ENCODE measurements at places on chromosomes 12 and 14.

DNA sequence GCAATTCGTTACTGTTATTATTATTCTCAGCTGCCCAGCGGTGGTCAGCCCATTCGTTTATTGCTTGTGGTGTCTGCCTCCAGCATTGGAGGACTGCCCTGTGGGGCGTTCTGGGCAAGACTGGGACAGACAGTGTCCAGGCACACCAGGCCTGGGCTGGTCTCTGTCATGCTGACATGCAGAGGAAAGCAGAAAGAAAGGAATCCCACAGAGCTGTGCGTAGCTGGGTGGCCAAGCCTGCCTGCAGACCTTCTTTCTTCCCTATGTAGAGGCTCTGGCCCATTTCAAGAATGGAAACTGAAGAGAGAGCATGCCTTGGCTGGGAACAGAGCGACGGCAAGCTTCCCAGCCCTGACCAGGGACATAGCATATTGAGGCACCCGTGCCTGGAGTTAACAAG, 525.3 kb upstream of the TBX3 start:
- DNase-seq = no peak

GRCh38 chr12:95335948-95336347, 118.3 kb downstream of the VEZT start:
- DNase-seq = no peak

GRCh38 chr14:104145826-104146601, 7.6 kb downstream of the KIF26A start:
- peak; percentile 2 for DNase-seq

DNA sequence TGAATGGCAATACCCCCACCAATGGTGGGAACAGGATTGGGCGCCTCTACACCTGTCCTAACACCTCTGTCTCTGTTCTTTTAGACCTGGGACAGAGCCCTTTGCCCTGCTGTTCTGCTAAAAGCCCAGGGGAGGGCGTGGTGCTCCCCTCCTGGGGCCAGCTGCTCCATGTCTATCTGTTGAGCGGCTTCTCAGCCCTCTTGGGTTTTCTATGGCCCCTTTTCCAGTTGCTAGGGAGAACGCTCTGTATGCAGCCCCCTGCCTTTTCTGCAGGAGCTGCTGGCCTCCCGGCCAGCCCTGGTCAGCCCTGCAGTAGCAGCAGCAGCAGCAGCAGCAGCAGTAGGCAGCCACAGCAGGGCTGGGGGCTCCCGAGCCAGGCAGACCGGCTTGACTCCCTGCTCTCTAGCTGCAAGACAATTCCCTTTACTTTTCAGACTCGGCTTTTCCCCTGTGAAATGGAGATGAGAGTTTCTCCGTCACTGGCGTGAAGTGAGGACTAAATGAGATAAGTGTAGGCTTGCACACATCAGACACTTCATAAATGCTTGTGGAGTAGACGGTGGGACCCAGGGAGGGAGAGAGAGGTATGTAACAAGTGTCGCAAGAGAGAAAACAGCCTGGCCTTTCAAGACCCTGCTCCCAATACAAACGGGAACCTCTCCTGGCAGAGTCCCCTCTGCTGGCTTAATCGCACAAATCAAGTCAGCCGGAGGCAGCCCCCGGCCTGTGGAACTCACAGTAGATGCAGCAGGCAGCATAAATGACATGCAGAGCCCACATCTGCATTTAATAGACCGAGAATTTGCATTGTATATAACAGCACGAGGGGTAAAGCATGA, 1.0 kb downstream of the RTL1 start:
- no peak for DNase-seq

DNA sequence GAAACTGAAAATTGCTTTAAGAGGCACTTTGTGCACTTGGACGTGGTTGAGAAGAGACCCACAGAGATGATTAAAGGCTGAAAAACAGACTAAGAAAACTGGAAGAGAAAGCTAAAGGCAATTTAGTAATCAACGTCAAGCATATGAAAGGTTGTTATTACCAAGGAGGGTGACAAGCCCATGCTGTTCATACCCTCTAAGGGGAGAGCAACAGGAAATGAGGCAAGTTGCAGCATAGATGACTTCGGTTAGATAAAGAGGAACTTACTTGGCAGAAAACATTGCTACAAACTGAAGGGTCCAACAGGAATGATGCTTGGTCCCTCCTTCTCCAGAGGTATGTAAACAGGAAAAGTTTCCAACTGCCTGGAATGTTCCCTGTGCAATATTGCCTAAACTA, 107.8 kb downstream of the DUSP6 start:
- no peak for DNase-seq

DNA sequence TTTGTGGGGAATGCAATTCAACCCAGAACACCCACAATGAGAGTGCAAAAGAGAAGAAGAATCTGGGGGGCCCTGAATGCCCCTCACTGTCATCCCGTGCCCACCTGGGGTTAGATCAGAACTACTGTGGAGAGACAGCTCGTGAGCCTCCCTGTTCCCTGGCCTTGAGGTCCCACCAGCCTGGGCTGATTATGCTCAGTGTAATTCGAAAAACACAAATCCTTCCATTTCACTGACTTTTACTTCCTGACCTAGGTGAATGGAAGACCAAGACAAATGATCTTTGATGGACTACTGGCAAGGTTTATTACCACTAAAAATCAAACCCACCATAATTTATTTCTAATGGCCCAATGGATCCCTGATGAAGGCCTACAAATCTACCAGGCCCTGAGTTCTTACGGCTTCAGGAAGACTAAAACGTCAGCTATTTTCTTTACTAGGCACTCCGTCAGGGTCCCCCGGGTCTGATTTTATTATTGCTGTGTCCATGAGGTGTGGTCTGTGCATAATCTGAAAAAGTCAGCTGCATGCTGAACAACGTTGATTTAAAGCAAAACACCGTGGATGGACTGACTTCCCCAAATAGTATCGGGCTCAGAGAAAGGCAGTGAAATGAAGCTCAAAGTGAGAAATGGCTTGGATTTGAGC, 44.9 kb upstream of the RMST start:
- DNase-seq = no peak

DNA sequence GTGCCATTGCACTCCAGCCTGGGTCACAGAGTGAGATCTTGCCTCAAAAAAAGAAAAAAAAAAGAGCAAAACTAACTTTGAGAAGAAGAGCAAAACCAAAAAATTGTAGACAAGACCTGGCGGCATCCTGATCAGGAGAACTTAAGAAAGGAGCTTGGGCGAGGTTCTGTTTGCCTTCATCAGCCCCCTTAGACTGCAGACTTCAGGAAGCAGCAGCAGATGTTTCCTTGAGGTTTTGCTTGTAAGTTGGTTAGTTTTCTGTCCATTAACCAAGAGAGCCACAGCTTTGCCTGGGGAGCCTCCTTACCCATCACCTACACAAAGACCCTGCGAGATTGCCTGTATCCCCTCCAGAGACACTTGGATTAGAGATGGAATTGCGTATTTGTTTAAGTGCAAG, 189.0 kb downstream of the AACS start:
- no peak for DNase-seq

DNA sequence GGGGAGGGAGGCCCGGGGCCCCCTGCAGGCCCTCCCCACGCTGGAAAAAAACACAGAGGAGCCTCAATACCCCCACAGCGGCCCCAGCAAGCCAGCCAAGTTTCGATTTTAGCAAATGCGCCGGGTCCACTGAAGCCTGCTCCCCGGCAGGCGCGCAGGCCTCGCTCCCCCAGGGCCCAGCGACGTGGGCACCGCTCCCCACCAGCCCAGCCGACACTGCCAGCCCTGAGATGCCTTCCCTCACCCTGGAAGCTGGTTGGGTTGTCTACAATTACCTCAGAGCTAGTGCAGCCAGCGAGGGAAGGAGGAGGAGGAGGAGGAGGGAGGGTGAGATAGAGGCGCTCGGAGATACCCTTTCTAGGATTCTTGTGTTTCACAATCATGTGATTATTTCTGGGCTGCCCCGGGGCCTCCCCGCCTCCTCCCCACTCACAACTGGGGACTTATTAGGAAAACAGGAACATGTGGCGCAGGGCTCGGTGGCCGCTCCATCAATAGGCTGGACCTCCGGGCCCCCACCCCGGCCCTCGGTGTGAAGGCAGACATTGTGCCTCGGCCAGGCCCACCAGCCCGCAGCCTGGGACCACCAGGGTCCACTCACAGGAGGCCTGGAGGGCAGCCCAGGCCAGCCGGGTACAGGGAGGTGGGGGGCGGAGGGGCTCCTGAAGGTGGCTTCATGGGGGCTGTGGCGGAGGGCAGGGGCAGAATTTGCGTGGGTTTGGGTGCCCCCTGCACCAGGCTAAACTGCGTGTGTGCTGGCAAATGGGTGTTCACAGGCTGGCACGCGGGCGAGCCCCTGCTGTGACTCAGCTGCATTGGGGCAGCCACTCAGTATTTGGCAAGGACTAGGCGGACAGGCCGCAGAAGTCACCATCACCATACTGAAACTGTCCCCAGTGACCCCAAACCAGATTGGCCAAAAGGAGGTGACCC, 109.9 kb downstream of the NCOR2 start:
- no peak for DNase-seq
